Hematopoietic multipotent progenitor cell treated with erythropoietin and hydrocortisone succinate and interleukin-3 and kit ligand, for 8 days (in vitro differentiated cells): ENCODE measurements at places on chromosomes 7 and 10.

- no peak for DNase-seq
Observed at GRCh38 chr7:19410691-19411090, 265.5 kb upstream of the FERD3L start.

DNA sequence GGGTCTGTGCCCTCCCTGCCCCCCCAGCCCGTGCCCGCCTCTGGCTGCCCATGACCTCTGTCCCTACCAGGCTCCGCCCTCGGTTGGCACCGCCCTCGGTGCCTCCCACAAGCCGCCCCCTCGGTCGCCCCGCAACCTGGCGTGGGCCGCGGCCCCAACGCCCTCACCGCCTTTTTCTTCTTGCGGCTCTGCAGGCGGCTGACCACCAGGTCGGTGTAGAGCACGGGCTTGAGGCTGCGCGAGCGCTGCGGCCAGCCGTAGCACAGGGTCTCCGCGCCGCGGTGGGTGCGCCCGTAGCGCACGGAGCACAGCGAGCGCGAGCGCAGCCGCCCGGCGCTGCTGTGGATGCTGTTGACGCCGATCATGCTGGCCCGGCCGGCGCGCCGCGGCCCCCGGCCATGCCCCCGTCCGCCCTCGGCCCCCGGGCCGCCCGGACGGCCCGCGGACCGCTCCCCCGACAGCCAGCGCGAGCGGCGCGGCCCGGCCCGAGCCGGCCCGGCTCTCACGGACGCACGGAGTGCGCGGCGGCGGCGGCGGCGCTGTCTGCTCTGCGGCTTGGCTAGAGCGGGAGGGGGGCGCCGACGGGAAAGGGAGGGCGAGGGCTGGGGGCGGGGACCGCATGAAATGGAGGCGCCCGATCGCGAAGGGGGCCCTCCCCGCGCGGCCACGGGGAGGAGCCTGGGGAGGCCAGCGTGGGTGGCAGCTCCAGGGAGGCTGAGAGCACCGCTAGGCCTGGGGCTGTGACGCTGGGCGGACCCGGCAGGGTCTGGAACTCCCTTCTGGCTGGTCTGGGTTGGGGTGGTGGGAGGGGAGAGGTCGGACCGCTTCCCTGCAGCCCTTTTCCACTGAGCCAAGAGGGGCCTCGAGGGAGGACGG lies 9.6 kb downstream of the PSD start:
- DNase-seq, result no peak

GRCh38 chr7:68684996-68685395 lies 913.3 kb upstream of the AUTS2 start:
- DNase-seq, result no peak

DNA sequence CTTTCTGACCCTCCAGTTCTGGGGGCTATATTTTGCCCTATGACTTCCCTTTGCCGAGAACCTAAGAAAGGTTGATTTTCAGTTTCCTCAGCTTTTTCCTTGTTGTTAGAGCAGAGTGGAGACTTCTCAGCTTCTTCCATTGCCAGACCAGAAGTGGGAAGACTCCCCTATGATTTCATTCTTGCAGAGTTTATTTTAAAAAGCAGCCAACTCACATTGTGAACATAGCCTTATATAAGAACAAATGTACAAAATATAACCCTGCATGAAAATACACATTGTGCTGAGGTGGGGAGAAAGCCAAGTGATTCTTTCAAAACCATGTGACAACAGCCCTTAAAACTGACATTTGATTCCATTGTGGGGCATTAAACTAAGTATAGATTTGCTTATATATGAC lies 33.8 kb upstream of the FZD8 start:
- DNase-seq, result no peak

GRCh38 chr10:72258617-72259016 lies 15.1 kb upstream of the DDIT4 start:
- DNase-seq, result no peak
